ENCODE measurements at places on chromosomes 5 and 9.

GRCh38 chr5:160097991-160098390, 21.3 kb downstream of the PWWP2A start:
- H3K27me3 ChIP-seq: no peaks in the 10 kb centered on the region
- no peak overlapping the region for H3K27ac ChIP-seq
- peaks cover 1% of the 10 kb centered on the region for H3K4me1 ChIP-seq
- no peaks in the 10 kb centered on the region for H3K36me3 ChIP-seq
- DNase-seq: no peak

GRCh38 chr5:150163547-150164059, 3.0 kb upstream of the CDX1 start:
- peak; percentile 80 for DNase-seq
- no peaks in the 10 kb centered on the region for H3K36me3 ChIP-seq
- H3K27ac ChIP-seq: no peak overlapping the region
- H3K4me1 ChIP-seq: no peaks in the 10 kb centered on the region

- no peaks in the 10 kb centered on the region for H3K4me1 ChIP-seq
- no peaks in the 10 kb centered on the region for H3K36me3 ChIP-seq
- H3K27ac ChIP-seq: no peak overlapping the region
- H3K27me3 ChIP-seq: no peaks in the 10 kb centered on the region
Measured at GRCh38 chr5:127810707-127811490, 107.7 kb downstream of the CCDC192 start.

GRCh38 chr9:97860451-97861147, 7.6 kb downstream of the FOXE1 start:
- H3K36me3 ChIP-seq: no peaks in the 10 kb centered on the region
- H3K27me3 ChIP-seq: peaks cover 2% of the 10 kb centered on the region
- no peak overlapping the region for H3K4me3 ChIP-seq
- H3K27ac ChIP-seq: no peak overlapping the region
- no peaks in the 10 kb centered on the region for H3K4me1 ChIP-seq

GRCh38 chr5:120615967-120616645, 152.0 kb downstream of the PRR16 start:
- no peaks in the 10 kb centered on the region for H3K4me1 ChIP-seq
- no peaks in the 10 kb centered on the region for H3K36me3 ChIP-seq
- no peak overlapping the region for H3K4me3 ChIP-seq
- no peak for DNase-seq

DNA sequence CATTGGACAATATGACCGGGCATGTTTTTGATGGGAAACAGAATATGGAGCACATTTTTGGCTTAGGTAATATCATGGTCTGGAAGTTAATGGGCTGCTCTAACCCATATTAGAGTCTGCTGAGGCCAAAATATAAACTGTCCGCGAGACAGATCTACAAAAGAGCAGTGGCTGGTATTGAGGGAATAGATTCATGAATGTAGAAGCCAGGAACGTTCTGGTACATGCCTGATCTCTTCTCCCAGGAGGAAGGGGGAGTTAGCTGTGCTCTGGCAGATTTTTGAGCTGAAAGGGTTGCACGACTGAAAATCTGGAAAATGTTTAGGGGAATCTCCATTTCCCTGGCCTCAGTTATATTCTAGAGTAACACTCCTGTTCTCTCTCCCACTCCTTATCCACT, 42.9 kb upstream of the ZFR start:
- H3K4me3 ChIP-seq: no peak overlapping the region
- no peak for DNase-seq
- H3K36me3 ChIP-seq: no peaks in the 10 kb centered on the region
- H3K27me3 ChIP-seq: no peaks in the 10 kb centered on the region
- no peaks in the 10 kb centered on the region for H3K4me1 ChIP-seq

- no peak overlapping the region for H3K4me3 ChIP-seq
- H3K4me1 ChIP-seq: no peaks in the 10 kb centered on the region
- H3K27me3 ChIP-seq: no peaks in the 10 kb centered on the region
- DNase-seq: peak; percentile 90
Measured at GRCh38 chr5:135565725-135566421, 12.9 kb downstream of the CXCL14 start.

- H3K4me1 ChIP-seq: no peaks in the 10 kb centered on the region
- no peak for DNase-seq
- no peak overlapping the region for H3K4me3 ChIP-seq
- no peaks in the 10 kb centered on the region for H3K27me3 ChIP-seq
Measured at GRCh38 chr9:134957165-134957944, 39.6 kb upstream of the FCN1 start.

DNA sequence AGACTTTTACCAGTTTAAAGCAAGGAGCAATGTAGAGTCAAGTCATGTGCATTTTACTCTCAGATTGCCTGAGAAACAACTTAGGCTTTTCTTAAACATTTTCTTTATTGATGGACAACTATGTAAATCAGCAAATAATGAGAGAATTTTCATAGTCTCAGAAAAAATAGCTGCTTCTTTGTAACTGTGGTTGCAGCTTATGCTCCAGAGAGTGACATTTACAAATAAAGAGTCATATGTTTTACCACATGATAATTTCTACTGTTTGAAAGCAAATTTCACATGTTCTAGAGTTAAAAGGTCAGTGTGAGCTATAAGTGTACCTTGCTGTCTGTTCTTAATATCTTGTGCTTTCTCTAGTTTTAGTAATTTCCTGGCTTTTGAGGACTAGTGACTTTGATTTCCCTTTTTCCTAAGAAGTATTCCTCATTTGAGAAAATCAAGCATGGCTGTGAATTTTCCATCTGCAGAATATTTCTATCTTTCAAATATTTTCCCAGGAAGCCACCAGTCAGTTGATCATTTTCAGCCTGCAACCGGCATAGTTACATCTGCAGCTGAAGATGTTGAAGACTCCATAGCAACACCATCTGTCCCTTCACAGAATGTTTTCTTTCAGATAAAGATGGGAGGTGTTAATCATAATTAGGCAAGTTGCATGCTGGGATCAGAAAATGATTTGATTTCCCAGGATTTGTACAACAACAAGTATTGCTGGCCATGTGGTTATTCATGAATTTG, 229.9 kb downstream of the SGCD start:
- H3K4me1 ChIP-seq: no peaks in the 10 kb centered on the region
- H3K36me3 ChIP-seq: peaks cover 4% of the 10 kb centered on the region
- no peak overlapping the region for H3K4me3 ChIP-seq
- DNase-seq: no peak

DNA sequence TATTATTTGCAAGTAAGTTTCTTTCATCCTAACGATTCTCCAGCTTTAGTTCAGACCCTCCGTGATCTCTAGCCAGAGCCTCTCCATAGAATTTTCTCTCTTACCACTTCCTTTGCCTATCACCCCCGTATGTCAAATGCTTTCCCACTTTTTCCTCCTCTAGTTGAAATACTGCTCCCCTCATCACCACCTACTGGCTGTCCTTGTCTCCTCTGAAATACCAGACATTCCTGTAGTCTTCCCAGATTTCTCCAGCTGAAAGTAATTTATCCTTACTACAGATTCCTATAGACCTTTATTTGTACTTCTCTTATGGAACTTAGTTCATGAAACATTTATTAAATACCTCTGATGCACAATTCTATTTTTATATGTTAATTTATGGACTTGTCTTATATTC, 36.0 kb upstream of the GLIPR2 start:
- no peaks in the 10 kb centered on the region for H3K4me1 ChIP-seq
- no peaks in the 10 kb centered on the region for H3K27me3 ChIP-seq
- no peaks in the 10 kb centered on the region for H3K36me3 ChIP-seq
- no peak for DNase-seq

GRCh38 chr5:139765409-139766217, 30.0 kb upstream of the PSD2 start:
- H3K4me3 ChIP-seq: peak overlapping the region; percentile 30
- H3K36me3 ChIP-seq: no peaks in the 10 kb centered on the region
- no peaks in the 10 kb centered on the region for H3K4me1 ChIP-seq
- peak; percentile 85 for DNase-seq

GRCh38 chr5:179153341-179153901, 93.2 kb downstream of the ZNF354C start:
- H3K36me3 ChIP-seq: no peaks in the 10 kb centered on the region
- no peaks in the 10 kb centered on the region for H3K27me3 ChIP-seq
- H3K27ac ChIP-seq: no peak overlapping the region
- no peaks in the 10 kb centered on the region for H3K4me1 ChIP-seq
- DNase-seq: no peak

GRCh38 chr5:107666051-107666655, 4.6 kb downstream of the EFNA5 start:
- no peak for DNase-seq
- H3K4me3 ChIP-seq: no peak overlapping the region

- no peaks in the 10 kb centered on the region for H3K27me3 ChIP-seq
- no peak overlapping the region for H3K27ac ChIP-seq
- no peak for DNase-seq
- H3K36me3 ChIP-seq: no peaks in the 10 kb centered on the region
- no peaks in the 10 kb centered on the region for H3K4me1 ChIP-seq
Measured at GRCh38 chr5:58937031-58937681, 354.3 kb downstream of the RAB3C start.

DNA sequence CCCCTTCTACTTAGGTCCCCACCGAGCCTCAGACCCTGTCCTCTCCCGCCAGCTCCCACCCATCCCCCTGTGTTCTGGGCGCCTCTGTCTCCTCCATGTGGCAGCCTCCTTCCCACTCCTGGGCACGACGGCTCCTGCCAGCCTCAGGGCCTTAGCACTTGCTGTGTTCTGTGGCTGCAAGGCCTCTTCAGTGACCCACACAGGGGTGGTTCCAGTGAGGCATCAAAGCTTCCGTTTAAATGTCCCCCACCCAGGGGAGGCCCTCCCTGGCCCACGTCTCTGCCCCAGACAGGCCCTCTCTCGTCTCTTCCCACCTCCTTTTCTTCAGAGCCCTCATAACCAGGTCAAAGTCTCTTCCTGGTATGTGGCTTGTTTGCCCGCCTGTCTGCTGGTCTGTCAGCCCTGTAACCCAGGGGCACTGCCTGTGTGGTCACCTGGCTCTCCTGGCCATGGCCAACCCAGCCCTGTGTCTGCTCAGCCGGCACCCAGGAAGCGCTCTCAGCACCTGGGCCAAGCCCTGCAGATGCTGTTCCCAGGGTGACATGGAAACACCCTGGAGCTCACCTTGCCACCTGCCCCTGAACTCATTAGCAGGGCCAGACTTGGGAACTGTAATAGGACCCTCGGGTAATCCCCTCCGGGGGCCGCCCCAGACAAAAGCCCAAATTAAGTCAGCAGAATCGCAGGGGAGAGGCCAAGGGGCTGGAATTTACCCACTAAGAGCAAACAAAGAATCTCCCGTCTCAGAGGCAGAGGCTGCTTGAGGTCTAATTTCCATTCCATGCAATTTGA, 33.7 kb downstream of the LHX3 start:
- peak; percentile 29 for DNase-seq
- H3K4me3 ChIP-seq: no peak overlapping the region
- H3K4me1 ChIP-seq: no peaks in the 10 kb centered on the region

- no peaks in the 10 kb centered on the region for H3K36me3 ChIP-seq
- H3K27me3 ChIP-seq: no peaks in the 10 kb centered on the region
- no peak for DNase-seq
- no peak overlapping the region for H3K27ac ChIP-seq
- no peak overlapping the region for H3K4me3 ChIP-seq
- no peaks in the 10 kb centered on the region for H3K4me1 ChIP-seq
Measured at GRCh38 chr9:91902475-91903125, 47.4 kb downstream of the ROR2 start.

GRCh38 chr9:20948703-20949102, 82.7 kb downstream of the HACD4 start:
- H3K27ac ChIP-seq: no peak overlapping the region
- no peak for DNase-seq
- no peak overlapping the region for H3K4me3 ChIP-seq
- no peaks in the 10 kb centered on the region for H3K36me3 ChIP-seq

DNA sequence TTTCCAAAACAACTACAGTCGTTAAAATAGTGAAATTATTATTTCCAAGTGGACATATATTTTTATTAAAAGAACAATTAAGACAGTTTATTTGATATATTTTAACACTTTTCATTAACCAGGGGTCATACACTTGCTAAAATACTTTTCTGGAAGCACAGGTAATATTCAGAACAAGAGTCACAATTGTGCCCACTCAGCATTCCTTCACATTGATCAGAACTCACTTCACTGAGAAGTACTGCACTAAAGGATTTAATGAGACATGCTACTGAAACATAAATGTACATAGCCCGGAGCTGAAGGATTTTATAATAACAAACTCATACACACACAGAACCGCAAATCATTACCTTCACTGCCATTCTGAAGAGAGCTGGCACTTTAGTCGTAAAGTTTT, 361.8 kb downstream of the ARL15 start:
- DNase-seq: no peak
- no peak overlapping the region for H3K4me3 ChIP-seq
- H3K36me3 ChIP-seq: no peaks in the 10 kb centered on the region

GRCh38 chr9:3508078-3508431, 17.7 kb downstream of the RFX3 start:
- no peaks in the 10 kb centered on the region for H3K36me3 ChIP-seq
- H3K27ac ChIP-seq: no peak overlapping the region
- no peak for DNase-seq
- no peak overlapping the region for H3K4me3 ChIP-seq
- H3K27me3 ChIP-seq: no peaks in the 10 kb centered on the region

GRCh38 chr9:135673941-135674340, 10.8 kb downstream of the LCN9 start:
- H3K4me1 ChIP-seq: no peaks in the 10 kb centered on the region
- no peak overlapping the region for H3K4me3 ChIP-seq
- no peaks in the 10 kb centered on the region for H3K27me3 ChIP-seq
- no peaks in the 10 kb centered on the region for H3K36me3 ChIP-seq
- H3K27ac ChIP-seq: no peak overlapping the region

DNA sequence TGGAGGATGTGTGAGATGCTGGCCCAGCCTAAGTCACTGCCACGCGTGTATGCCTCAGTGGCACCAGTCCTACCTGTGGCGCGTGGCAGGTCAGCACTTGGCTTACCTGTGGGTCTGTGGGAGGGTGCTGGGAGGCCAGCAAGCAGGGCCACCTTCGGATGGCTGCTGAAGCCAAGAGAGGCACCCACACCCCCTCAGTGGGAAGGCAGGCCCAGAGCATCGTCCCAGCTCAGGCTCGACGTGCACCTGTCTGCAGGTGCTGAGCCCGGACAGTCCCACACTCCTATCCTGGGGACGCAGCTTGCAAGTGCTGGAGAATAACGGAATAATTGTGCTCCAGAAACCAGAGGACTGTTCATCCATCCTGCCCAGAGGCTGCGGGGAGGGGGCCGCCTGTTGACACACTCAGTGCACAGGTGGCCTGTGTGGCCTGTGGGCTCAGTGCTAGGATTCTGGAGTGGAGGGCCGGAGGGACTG, 24.0 kb downstream of the NKD2 start:
- no peak overlapping the region for H3K27ac ChIP-seq
- no peaks in the 10 kb centered on the region for H3K27me3 ChIP-seq
- DNase-seq: no peak

GRCh38 chr9:81559709-81560108, 129.6 kb downstream of the TLE1 start:
- H3K27me3 ChIP-seq: no peaks in the 10 kb centered on the region
- no peak for DNase-seq
- no peaks in the 10 kb centered on the region for H3K4me1 ChIP-seq
- no peak overlapping the region for H3K4me3 ChIP-seq

GRCh38 chr9:78021697-78022096, 9.9 kb downstream of the GNAQ start:
- no peak for DNase-seq
- no peaks in the 10 kb centered on the region for H3K27me3 ChIP-seq
- H3K4me3 ChIP-seq: no peak overlapping the region

Measured in aorta (tissue), 5 donors.